ENCODE measurements at places on chromosomes 5 and 9.
A peak's percentile ranks its signal among the peaks of the same experiment; 100 is the strongest.

DNA sequence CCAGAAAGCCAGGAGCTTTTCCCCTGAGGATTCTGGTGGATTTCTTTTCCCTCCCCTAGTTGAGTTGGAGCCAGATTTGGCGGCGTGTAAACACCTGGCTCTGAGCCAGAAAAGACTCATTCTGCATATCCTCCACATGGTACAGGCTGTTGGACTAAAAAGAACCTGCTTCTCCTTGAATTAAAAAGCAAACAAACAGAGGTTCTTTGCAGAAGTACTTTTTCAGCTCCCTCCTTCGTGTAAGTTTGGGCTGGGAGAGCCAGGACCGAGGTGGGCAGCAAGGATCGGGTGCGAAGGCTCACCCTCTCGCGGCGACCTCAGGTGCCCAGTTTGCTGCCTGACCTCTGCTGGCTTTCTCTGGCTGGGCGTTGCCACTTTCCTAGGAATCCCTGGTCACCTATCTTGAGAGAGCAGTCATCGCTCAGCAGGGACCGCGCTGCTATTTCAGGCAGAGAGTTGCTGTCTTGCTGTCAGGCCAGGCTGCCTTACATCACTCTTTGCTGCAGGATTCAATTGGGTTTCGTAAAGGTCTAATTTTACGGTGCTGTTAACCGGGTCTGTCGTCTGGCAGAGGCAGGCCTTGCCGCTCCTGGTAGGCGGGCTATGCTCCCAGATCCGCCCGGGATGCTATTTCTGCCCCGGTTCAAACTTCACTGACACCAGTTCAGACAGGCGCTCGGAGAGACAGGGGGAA is 3.2 kb downstream of the PAPPA start:
- no peak for DNase-seq

GRCh38 chr5:176474476-176474875 is 26.3 kb downstream of the FAF2 start:
- DNase-seq = no peak

GRCh38 chr5:131877873-131878272 is 67.6 kb downstream of the MEIKIN start:
- no peak for DNase-seq

DNA sequence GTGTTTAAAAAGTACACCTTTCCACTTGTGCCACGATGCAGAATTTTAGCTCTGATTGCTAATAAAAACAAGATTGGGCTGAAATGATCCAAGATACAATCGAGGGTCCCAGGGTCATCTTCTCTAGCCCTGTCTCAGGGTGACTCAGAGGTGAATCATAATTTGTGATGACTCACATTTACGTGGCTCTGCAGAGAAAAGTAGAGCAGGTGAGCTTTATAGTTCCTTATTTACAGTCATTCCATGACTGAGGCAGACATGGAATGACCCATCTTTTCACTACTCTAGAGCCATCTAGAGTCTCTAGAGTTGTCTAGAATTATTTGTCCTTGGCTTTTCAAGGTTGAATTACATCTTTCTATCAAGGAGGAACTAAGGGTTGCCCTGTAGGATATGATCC is 155.2 kb downstream of the GAS1 start:
- DNase-seq = no peak

GRCh38 chr9:115192835-115193525 is 75.0 kb upstream of the TNC start:
- no peak for DNase-seq

DNA sequence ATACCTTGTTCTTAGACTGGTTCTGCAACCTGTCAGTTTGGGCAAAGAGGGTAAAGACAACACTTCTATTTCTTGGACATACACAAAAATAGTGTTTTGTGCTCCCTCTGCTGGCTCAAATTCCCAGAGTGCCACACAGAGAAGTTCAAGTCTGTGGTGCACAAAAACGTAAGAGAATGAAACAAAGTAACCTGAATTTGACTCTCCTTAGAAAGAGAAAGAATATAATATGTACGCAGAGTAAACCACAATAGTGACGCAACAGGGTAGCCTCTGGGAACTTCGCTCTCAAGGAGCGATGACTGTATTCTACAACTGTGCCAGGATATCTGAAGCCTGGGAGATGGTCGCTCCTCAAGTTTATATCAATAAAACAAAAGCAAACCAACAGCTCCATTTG is 18.5 kb downstream of the DDX31 start:
- no peak for DNase-seq

GRCh38 chr5:177553671-177554429 is 513 bp downstream of the FAM193B start:
- DNase-seq = peak; percentile 53

- DNase-seq = no peak
Measured at GRCh38 chr5:2764581-2764980, 13.1 kb upstream of the IRX2 start.

- no peak for DNase-seq
Measured at GRCh38 chr9:127963041-127963358, 17.8 kb downstream of the EEIG1 start.

GRCh38 chr5:165015126-165015525 is 1509.7 kb downstream of the MAT2B start:
- DNase-seq = no peak

GRCh38 chr5:14365831-14366430 is 215.7 kb upstream of the OTULINL start:
- DNase-seq = no peak

- DNase-seq = no peak
Measured at GRCh38 chr9:95043826-95044225, 273.7 kb downstream of the FANCC start.

DNA sequence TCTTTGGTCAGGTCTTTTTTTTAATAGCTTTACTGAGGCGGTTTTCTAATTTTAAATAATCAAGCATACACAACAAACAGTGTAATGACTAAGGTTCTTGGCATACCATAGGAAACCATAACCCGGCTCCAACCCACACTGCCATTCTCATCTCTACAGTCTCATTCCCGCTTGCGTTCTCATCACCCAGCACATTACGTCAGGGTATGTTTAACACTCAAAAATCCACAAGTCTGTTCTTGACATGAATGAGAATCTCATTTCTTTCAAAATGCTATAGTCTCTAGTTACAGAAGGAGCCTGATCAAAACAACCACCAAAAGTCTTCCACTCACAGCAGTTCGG is 505 bp downstream of the C5orf34 start:
- no peak for DNase-seq

- no peak for DNase-seq
Measured at GRCh38 chr9:113372059-113372458, 4.7 kb downstream of the HDHD3 start.

DNA sequence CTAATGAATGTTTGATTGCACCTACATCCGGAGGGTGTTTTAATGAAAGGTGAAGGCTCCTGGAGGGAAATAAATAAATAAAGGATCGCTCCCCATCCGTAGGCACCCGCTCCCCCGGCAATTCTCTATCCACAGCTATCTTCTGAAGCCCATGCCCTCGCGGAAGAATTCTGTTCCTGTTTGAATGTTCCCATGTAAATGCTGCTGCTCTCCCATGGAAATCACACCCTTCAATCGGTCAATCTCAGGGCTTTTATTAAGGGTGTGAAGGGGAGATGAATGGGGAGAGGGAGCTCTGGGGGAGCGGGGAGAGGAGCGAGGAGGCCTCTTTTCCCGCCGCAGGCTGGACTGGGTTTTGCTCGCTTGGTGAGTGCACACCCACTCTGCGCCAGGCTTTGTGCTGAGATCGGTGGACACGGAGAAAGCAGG is 21.1 kb upstream of the ARAP3 start:
- no peak for DNase-seq

DNA sequence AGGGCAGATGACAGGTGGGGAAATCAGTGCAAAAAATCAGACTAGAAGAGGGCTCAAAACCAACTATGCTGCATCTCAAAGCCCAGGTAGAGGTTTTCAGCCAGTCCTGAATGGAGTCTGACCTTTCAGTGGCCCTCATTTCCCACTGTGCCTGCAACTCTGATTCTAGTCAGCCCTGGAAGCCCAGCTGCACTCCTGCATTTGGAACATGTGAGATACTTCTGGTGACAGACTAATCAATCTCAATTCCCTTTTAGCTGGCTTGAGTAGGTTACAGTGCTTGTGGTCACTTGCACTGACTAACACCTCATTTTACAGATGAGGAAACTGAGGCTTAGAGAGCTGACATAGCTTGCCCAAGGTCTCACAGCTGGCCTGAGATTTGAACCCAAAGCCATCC is 7.9 kb upstream of the ACSL6 start:
- no peak for DNase-seq

DNA sequence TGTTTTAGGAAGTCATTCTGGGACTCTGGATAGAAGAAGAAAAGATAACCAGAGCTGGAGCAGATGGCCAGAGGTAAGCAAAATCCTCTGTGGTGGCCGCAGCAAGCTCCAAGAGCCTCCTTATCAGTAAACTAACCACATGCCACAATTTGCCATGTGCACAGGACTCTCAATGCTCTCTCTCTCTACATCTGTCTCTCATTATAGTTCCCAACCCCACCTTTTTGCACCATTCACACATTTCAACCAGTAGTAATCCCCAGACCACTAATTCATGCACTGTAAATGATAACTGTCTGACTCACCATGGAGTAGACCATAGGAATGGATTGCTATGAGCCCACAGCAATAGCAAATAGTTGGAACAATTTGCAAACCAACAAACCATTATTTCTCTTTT is 526.1 kb downstream of the TLR4 start:
- no peak for DNase-seq

DNA sequence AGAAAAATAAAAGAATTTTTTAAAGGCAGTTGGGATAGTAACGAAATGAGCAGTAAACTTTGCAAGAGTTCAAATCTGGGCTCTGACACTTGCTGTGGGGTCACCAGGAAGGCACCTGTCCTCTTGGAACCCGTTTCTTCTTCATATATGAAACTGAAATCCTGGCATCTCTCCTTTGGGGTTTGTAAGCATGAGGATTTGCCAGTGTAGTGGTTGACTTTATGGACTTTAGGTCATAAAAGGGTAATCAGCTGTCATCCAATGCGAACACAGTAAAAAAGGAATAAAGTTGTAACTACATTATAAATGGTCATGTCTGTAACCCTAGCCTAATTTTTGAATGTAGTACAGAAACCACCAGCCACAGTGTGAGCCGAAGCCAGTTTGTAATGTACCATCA is 1.3 kb downstream of the RAB14 start:
- no peak for DNase-seq

DNA sequence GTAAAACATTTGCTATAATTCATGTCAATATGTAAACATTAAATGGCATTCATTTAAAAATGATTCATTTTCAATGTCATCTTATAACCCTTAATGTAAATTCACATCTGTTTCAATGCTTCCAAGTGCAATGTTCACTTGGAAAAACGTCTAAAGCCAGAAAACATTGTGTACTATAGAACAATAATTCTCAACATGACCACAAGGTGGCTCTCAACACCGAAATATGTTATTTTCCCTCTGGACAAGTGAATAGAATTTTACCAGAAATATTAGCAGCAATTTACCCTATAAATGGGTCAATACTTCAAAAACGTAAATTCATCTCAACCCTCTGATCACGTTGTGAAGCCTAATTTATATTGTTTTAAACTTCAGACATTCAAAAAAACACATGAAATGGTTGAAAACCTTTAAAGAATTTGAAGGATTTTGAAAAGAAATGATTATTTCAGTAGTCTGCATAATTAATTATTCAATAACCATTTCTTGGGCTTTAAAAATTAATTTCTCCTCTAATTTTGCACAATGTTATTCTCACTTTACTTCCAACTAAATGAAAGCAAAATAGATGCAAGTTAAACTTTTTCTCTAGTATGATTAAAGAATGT is 11.0 kb downstream of the CDH10 start:
- DNase-seq = no peak

GRCh38 chr9:95125652-95126051 is 191.9 kb downstream of the FANCC start:
- no peak for DNase-seq

DNA sequence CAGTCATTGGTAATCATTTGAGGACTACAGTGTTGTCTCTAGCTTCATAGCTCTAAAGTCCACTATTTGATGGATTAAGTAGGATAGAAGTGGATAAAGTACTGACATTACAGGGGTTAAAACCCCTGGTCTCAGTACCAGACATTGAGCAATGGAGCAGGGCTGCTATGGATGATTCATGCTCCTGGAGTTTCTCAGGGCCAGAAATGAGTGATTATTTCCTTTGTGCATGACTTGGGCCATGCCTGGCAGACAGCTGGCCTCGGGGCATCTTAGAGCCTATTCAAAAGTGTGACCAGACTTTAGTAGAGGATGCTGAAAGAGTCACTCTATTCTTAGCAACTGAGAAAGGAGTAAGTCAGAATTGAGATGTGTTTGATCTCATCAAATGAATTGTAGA is 350.7 kb upstream of the TLE4 start:
- DNase-seq = no peak

DNA sequence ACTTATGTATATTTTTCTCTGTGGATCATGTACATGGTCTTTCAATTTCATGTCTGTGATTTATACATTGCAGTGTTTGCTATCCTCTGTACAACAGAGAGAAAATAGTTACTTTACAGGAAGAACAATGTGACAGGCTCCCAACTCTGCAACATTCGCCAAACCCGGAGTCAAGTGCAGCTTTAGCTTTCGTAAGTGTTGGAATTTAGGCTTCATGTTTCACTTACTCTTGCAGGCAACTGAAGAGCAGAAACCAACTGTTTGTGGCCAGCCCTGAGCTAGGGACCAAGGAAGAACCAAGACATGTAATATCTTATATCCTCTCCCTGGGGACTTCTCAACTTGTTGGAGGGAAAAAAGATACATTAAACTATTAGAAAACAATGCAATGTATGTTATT is 147.9 kb downstream of the C5orf15 start:
- no peak for DNase-seq

DNA sequence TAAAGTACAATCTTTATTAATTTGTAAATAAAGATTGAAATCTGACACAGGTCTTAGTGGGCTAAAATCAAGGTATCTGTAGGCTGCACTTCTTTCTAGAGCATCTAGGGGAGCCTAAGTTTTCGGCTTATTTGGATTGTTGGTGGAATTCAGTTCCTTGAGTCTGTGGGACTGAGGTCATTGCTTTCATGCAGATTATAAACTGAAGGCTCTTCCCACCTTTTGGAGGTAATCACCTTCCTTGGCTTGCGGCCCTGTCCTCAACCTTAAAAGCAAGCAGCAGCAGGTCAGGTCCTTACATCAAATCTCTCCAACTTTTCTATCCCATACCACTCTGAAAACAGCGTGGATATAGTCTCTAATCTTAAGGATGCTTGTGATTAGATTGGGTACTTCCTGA is 25.9 kb downstream of the MAT2B start:
- no peak for DNase-seq

GRCh38 chr5:149820536-149821510 is 90.7 kb downstream of the PPARGC1B start:
- no peak for DNase-seq

DNA sequence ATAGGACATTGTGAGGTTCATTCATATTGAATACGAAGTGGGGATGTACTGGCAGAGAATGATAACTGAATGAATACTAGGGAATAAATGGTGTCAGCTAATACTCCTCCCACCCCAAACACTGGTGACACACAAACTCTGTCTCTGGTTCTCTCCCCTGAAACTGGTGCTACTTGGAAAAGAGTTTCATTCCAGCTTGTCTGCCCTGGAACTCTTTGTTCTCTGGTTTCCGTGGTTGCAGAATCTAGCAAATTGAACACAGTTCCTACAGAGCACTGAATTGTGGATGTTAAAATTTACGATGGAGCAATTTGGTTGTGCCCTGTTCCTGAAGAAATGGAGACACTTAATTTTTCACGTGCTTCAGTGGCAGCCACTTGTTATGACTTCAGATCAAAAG is 181.7 kb downstream of the KCTD16 start:
- no peak for DNase-seq

- DNase-seq = no peak
Measured at GRCh38 chr5:128216860-128217531, 133.4 kb downstream of the SLC12A2 start.
